ENCODE measurements at places on chromosomes 1 and 21. TPM values are rescaled to one million over a fixed set of nuclear protein-coding genes. Genes with fewer than 3 reads are reported as not detected.

GRCh38 chr1:204711103-204711946, 25.8 kb upstream of the LRRN2 start:
- no peak for DNase-seq

GRCh38 chr1:209667708-209668107, 7.5 kb upstream of the G0S2 start:
- DNase-seq = no peak

DNA sequence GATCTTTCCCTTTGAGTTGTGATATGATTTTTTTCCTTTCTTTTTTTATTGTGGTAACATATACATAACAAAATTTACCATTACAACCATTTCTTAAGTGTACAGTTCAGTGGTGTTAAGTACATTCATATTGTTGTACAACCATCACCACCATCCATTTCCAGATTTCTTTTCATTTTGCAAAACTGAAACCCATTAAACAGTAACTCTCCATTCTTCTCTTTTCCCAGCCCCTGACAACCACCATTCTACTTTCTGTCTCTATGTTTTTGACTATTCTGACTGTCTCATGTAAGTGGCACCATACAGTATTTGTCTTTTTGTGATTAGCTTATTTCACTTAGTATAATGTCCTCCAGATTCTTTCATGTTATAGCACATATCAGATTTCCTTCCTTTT, 30.3 kb downstream of the CEP350 start:
- DNase-seq = no peak

- DNase-seq = no peak
Observed at GRCh38 chr1:43841321-43842174, 92.1 kb upstream of the ARTN start.

DNA sequence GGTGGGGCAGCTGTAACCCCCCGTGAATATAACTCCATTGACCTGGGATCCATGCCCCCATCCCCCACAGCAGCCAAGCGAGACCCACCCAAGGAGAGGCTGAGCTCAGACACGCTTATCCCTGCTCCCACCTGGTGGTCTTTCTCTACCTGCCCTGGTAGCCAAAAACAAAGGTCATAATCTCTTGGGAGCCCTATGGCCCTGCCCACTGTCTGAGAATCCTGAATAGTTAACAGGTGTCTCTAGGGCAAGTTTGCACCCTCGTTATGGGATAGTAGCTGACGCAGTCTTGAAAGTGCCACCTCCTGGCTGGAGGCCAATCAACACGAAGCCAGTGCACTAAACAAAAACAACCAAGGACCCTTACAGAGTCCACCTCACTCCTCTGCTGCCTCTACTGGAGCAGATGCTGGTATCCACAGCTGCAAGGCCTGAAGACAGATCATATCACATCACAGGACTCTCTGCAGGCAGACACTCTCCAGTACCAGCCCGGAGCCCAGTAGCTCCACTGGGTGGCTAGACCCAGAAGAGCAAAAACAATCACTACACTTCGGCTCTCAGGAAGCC, 134.3 kb upstream of the C1orf174 start:
- DNase-seq = no peak

- no peak for DNase-seq
Observed at GRCh38 chr1:113990530-113990929, 11.3 kb downstream of the OLFML3 start.

DNA sequence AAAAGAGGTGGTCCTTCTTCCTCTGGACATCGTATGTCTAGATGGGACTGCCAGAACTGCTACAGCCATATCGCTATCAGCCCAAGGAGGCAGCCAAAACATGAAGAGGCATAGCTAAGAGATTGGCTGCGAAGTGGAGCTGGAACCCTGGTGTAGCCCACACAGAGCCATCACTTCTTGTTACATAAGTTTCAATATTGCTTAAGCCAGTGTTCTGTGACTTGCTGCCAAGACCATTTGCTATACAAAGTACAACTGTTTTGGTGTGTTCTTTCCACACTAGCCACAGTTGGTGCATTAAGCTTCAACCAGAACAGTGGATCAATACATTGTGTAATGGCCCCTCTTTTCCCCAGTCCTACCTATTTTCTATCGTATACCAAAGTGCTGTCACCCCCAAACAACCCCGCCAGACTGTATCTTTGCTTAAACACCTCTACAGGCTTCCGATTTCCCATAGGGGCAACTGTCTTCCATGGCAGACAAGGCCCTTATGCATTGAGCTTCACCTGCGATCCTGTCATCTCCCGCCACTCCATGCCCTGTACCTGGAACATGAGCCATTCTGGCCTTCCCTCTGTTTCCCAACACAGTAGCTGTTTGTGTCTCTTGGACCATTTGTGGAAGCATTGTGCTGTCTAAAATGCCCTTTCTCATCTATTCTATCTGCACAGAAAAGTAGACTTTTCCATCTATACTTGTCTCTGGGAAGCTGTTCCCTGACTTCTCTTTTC, 241.8 kb downstream of the TTLL7 start:
- DNase-seq = no peak

- no peak for DNase-seq
Observed at GRCh38 chr1:163772246-163772645, 450.5 kb downstream of the NUF2 start.

DNA sequence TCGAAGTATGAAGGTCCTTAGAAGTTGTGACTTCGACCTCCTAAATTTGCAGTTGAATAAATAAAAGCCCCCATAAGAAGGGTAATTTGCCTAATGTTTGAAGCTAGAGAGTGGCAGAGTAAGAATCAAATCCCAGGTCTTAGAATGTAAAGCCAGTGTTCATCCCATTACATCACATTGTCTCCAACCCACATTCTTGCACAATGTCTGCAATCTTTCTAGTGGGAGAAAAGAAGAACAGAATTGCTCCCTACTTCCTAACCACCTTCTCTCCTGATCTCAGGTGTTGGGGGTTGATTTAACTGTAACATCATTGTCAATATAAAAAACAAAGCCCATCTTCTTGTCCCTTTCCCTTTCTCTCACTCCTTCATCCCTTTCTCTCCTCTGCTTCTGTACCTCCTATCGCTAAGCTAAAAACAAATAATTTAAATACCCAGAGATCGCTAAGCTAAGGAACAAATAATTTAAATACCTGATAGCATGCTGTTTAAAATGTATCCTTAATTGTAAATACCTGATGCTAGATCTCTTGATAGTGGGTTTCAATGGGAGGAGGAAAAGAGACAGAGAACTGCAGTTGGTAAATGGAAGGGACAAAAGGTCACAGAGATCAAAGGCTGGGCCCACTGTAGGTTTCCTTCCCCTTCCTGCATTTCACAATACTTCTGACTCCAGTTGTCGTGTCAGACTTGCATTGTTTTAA, 32.1 kb upstream of the CCDC190 start:
- no peak for DNase-seq

DNA sequence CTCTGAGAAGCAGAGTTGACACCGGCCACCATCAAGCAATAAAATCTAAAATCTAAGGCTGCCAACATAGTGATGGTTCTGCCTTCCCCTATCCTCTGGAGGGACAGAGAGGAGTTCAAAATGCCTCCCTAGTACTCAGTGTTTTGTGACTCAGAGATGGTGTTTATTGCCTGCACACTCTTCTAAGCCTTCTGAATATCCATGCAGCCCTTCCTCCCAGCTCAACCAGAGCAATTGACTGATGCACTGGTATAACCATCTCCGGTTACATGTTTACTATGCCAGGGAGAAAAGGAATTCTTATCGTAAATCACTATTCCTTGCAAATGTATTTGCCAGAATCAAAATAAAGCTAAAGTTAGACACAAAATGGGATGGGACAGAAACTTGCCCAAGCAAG, 132.9 kb upstream of the RAB4A start:
- DNase-seq = no peak

DNA sequence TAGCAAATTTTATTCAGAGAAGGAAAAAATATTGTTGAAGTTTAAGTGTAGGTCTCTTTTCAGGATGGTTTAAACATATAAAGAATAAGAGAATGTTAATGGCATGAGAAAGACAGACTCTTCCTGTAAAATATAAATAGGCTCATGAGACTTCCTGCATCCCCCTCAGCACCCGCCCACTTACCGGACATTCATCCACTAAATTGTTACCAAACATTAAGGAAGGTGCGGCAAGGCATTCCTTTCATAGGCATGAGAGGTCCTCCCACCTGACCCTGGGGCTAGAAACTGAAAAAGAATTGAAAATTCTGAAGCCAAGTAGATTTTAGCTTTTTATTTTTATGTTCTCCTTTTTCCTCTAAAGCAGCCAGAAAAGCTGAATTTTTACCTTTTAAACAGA, 10.6 kb upstream of the USP1 start:
- no peak for DNase-seq

GRCh38 chr1:125080077-125080476, 3895.3 kb downstream of the SRGAP2C start:
- DNase-seq = no peak

ATP1A4 gene
- 0.11 TPM for polyA plus RNA-seq

DR1 gene
- polyA plus RNA-seq = 59.3 TPM

SH2D2A gene
- 0.62 TPM for polyA plus RNA-seq

IL23R gene
- polyA plus RNA-seq = 0.11 TPM

HNRNPCL2 gene
- 0.17 TPM for polyA plus RNA-seq

ACOT11 gene
- 12.8 TPM for polyA plus RNA-seq

MUTYH gene
- 24.2 TPM for polyA plus RNA-seq

BATF3 gene
- 1.7 TPM for polyA plus RNA-seq

DNAJC28 gene
- polyA plus RNA-seq = 6.3 TPM

GNAT2 gene
- not detected for polyA plus RNA-seq

CATSPERE gene
- polyA plus RNA-seq = 1.5 TPM

PROK1 gene
- not detected for polyA plus RNA-seq

S100A3 gene
- polyA plus RNA-seq = 0.32 TPM
